ENCODE measurements at places on chromosomes 16 and 17. TPM values are rescaled to one million over a fixed set of nuclear protein-coding genes. Genes with fewer than 3 reads are reported as not detected.

GRCh38 chr16:59192551-59193199, 458.6 kb upstream of the GOT2 start:
- peak; percentile 8 for DNase-seq

MT2A gene
- 683 TPM for total RNA-seq

DNA sequence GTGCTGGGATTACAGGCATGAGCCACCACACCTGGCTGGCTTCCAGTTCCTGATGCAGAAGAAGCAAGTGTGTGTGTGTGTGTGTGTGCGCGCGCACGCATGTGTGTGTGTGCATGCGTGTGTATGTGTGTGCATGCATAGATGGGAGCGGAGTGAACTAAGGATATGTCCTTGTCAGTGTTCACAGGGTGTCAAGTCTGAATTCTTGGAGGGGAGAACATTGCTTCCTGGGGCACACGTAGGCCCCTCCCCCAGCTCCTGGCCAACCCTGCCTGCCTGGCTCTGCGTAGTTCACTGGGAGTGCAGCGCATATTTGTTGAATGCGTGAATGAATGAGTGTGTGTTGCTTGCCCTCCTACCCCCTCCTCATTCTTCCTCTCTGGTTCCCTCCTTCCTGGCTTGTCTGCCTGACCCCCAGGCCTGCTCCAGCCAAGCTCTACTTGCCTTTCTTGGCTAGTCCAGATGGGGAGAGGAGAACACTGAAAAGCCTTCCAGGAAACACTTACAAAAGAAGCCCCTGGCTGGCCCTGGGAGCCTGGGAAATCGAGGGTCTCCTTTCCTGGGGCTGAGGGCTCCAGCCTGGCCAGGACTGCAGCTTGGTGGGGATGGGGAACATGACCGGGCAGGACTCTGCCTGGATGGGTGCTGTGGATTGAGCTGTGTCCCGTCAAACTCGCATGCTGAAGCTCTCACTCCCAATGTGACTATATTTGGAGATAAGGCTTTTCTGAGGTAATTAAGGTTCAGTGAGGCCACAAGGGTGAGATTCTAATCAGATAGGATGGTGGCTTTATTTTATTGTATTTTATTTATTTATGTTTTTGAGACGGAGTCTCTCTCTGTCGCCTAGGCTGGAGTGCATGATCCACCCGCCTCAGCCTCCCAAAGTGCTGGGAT, 27.9 kb downstream of the IGFBP4 start:
- peak; percentile 12 for DNase-seq

- peak; percentile 56 for DNase-seq
These were observed 4.0 kb downstream of the TAC4 start for GRCh38 chr17:49843774-49844350.

- DNase-seq = no peak
These were observed 67.8 kb upstream of the NOL11 start for GRCh38 chr17:67649891-67650290.

DNA sequence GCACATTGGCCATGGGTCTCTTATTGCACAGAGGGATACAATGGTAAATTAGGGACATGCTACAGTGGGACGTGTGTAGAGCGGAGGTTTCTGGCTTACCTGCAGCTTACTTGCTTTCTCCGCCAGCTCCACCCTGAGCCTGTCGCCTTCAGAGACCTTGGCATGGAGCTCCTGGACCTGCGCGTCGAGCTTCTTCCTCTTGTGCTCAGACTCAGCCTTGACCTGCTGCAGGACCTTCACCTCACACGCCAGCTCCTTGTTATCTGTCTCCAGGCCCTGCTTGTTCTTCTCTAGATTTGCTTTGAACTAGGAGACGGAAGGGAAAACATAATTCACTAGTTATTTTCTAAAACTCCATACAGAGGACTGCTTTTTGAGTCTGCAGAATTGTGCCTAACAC, 63.5 kb downstream of the NDEL1 start:
- DNase-seq = no peak

ALOX15B gene
- not detected for total RNA-seq

KATNB1 gene
- total RNA-seq = 50.9 TPM

- no peak for DNase-seq
These were observed 8.2 kb upstream of the C16orf74 start for GRCh38 chr16:85759136-85759535.

ITGAX gene
- not detected for total RNA-seq

DNA sequence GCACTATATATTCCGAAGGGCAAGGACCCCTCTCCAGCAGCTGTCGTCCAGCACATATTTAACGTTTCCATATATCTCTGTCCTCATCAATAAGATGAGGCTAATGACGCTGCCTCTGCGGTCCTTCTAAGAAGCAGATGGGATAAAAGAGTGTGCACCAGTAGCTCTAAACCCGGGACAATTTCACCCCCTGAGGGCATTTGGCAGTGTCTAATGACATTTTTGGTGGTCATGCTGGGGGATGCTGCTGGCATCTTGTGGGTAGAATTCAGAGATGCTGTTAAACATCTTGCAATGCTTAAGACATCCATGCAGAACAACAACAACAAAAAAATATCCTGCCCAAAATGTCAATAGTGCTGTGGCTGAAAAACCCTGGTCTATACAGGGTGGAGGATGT, 372.9 kb downstream of the CDH13 start:
- DNase-seq = no peak

GRCh38 chr17:43669971-43670644, 8.4 kb upstream of the MEOX1 start:
- peak; percentile 89 for DNase-seq

GRCh38 chr17:28901866-28902818, 737 bp downstream of the DHRS13 start:
- no peak for DNase-seq

DNA sequence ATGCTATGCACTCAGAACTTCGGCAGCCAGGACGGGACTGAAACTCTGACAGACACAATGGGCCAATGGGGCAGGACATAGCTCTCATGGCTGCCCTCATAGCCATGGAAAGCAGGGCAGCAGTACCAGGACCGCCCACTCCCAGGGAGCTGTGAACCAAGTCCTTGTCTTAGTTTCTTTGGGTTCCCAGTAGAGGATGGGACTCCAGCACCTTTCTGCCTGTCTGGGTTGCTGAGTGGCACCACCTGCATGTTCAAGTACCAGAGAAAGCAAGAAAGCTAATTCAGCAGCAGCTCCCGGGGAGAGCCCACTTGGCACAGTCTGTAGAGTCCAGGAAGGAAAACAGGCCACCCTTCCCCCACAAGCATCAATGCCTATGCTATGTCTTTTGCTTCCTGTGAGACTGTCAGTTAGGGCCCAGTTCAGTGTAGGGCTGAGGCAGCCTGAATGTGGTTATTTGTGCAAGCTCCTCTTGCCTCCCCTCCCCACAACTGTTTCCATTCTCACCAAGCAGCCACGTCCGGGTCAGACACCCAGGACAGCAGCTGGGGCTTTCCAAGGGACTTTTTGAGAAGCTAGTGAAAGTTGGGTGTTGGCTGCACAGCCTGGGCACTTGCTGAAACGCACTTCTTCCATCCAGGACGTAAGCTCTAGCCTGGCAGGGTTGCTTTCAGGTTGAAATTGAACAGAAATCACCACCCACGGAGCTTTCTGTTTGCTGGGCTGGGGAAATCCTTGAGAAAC, 7.8 kb downstream of the SUPT4H1 start:
- DNase-seq = no peak
